ENCODE measurements at places on chromosomes 3 and 15.
A peak's percentile ranks its signal among the peaks of the same experiment; 100 is the strongest.

DNA sequence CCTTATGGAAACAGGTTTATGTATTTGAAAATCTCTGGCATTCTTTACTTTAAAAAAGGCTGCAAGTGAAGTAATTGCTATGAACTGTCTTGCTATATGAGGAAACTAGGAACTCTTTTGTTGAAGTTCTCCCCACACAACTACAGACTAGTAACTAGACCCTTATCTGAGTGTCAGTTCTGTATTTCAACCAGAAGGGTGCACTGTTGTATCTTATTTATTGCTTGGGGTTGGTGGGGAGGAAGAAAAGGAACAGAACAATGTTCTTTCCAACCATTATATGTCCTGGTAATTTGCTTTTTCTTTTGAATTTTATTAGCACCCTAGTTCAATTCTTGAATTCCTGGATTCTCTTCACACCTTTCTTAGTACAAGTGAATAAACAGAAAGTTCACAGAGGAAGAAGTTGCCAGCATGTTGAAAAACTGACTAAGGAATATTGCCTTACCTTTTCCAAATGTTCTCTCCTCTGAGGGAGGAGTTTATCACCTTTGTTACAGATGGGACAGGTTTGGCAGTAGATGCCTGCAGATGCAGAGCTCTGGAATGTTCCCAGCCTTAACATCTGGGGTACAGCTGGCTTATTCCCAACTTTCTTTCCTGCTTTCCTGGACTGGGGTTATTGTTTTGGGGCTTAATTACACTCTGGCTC lies 162.4 kb upstream of the CFAP20DC start:
- DNase-seq = peak; percentile 28

- no peak for DNase-seq
Measured at GRCh38 chr3:106458952-106459351, 590.1 kb upstream of the CBLB start.

GRCh38 chr3:76199382-76199781 lies 414.0 kb upstream of the ZNF717 start:
- DNase-seq = no peak

- DNase-seq = no peak
Measured at GRCh38 chr3:175716446-175716845, 857.3 kb downstream of the NAALADL2 start.

- no peak for DNase-seq
Measured at GRCh38 chr15:38558372-38559059, 6.1 kb downstream of the RASGRP1 start.

- no peak for DNase-seq
Measured at GRCh38 chr15:90789462-90789861, 72.3 kb downstream of the BLM start.

DNA sequence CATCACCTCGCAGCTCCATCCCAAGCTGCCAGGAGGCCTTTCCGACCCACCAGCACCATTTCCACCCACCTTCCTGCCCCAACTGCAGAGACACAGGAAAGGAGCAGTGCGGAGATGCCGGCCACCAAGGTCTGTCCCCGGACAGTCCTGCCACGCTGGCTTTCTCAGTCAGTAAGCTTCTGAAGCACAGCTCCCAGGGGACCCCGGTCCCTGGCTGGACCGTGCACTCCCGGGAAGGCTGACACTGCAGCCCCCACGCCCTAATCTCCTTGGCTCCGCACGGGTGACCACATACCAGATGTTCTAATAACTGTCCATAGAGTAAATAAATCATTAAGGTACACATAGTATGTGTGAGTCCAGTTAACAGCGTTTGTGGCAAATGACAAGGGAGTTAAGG lies 73.5 kb downstream of the VGLL4 start:
- DNase-seq = no peak

DNA sequence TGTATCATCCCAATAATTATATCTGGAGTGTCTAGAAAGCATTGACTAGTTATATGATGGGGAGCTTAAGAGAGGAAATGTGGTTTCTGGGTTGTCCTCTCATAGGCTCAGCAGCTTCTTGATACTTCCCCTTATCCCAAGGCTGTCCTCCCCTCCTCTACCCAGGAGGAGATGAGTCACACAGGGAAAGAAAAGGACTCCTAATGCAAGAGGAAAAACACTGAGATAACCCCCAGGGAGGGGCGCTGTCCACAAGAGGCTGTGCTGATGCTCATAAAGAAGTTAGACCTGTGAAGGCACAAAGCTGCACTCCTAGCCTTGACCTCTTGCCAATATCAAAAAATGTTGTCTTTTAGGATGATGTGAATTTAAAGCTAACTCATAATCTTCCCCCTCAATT lies 28.8 kb upstream of the GYG1 start:
- no peak for DNase-seq

- no peak for DNase-seq
Measured at GRCh38 chr15:40125950-40126349, 17.3 kb upstream of the BMF start.

Measured in Jurkat, Clone E6-1 (cell line).